ENCODE measurements at places on chromosomes 11 and 22. TPM values are rescaled to one million over a fixed set of nuclear protein-coding genes. Genes with fewer than 3 reads are reported as not detected.
A peak's percentile ranks its signal among the peaks of the same experiment; 100 is the strongest.

Gene TP53AIP1
- not detected for total RNA-seq

Gene WNT7B
- not detected for total RNA-seq

Gene KCNJ4
- not detected for total RNA-seq

Gene CCDC89
- 0.26 TPM for total RNA-seq

Gene CEND1
- total RNA-seq, result 0.21 TPM

Gene OR8I2
- not detected for total RNA-seq

Gene PTPRCAP
- 0.37 TPM for total RNA-seq

Gene BATF2
- not detected for total RNA-seq

DNA sequence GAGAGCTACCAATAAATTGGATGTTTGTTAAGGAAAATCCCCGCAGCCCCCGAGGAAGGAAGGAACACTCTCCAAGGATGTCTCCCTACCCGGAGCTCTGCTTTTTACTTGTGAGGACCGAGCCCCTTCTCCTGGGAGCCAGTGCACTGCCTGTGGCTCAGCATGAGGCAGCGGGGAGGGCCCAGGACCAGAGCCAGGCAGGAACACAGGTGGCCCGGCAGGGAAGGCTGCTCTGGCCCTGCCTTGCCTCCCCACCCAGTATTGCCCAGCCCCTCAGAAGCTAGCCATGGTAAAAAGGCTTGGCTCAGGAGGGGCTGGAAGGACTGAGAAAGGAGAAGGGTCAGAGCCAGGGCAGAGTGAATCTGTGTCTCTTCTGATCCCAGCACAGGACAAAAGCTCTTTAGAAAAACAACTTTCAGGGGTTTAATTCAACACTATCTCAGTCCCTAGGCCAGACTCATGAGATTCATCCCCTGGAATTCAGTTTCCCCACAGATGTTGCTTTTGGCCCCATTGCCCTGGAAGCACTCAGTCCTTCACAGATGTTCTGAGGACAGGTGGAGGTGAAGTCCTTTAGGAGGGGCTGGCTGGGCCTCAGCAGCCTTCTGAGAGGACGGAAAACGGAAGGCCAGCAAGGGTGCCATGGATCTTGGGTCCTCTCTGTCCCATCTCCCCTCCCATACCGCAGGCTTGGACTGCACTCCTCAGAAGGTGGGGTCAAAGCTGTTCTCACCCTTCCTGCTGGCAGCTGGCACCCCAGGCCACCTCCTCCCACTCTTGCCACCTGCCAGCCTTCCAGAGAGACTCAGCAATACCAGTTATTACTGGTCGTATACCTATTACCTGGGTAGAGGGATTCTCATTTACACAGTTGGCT, 318.9 kb downstream of the NTM start:
- DNase-seq, result no peak

DNA sequence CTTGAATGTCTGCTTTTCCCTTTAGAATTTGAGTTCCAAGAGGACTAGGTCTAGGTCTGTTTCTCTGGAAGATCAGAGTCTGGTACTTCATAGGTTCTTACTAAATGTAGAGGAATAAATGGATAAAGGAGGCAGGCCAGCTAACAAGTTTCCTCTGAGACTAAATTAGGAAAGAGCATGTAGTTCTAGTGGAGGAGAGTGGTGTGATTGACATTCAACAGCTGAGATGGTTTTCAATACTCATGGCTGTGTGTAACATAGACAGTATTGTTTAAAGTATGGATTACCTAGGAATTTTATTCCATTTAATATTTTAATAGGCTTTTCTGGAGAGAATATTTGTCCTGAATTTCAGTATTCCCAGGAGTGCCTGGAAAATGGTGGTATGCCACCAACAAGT, 364.7 kb downstream of the METTL15 start:
- no peak for DNase-seq

DNA sequence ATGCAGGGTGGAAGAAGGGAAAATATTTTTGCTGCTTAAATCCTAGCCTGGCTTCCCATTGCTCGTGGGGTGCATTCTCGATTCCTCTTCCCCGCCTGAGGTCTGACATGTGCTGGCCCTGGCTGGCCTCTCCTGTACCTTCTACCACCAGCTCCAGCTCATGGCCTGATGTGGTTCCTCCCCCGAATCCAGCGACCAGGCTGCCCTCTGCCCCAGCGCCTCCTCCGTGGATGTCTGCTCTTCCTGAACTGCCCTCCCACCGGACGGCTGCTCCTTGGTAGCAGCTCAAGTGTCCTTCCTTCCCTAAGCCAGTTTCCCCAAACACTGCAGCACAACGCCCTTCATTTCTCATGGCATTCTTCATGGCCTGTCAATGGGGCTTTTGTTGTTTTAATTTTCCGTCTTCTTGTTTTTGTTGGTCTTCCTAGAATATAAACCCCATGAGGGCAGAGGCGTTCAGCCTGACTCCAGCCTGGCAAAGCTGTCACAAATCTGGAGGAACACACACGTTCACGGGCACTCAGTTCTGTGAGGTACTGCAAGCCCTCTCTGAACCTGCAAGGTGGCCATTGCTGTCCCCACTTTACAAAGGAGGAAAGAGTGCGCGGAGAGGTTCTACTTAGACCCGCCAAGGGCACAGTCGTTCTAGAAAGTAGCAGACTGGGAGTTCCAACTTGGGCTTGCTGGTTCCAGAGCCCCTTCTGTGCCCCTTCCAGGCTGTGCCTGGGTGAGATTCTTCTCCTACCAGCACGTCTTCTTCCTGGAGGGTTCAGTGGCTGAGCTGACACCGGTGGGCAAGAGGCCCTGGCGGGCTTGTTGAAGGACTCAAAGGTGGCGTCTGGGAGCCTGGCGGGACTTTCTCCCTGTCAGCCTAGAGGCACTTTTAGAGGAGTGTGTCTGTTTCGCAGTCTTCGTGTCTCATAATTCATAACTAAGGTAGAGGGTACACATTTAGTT, 953 bp upstream of the LRP5 start:
- no peak for DNase-seq

GRCh38 chr11:40203606-40204005, 1255.8 kb downstream of the LRRC4C start:
- DNase-seq, result no peak

DNA sequence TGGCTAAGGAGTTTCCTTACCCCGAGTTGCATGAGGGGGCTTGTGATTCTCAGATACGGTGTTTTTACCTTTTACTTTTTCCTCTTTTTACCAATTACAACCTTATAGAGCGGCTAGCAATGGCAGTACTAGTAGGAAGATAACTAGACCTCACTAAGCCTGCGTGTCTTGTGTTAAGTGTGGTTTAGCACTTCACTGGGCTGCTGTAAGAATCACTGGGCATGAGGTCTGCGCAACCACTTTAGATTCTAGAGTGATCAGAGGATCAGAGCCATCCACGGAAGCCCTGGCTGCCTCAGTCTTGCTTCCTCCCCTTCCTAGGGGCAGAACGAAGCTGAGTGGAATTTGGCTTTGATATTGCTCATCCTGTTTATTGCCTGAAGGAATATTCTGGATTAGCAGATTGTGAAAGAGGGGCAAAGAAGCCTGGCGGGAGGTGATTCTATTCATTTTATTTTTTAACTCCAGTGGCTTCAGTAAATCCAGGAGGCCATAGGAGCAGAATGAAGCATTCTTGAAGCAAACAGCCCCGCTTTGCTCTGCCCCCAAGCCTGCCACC, 88.5 kb downstream of the GRAMD1B start:
- no peak for DNase-seq

DNA sequence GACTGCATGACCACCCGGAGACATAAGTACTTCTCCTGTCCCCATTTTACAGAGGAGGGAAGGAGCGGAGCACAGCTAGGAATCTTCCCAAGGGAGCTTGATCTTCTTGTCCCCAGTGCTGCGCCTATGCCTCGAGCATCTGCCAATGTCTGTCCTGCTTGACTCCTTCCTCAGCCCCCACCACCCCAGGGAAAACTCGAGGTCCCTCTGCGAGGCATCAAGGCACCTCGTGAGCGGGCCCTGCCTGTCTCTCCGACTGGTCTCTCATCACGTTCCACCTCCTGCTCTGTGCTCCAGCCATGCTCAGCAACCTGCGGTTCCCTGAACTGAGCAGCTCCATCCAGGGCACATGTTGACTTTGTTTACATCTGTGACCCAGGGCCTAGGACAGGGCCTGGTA, 2.5 kb downstream of the NCF4 start:
- DNase-seq, result no peak

- no peak for DNase-seq
Observed at GRCh38 chr11:80414181-80415165, 973.6 kb upstream of the TENM4 start.

- DNase-seq, result no peak
Observed at GRCh38 chr11:102458548-102458947, 6.0 kb upstream of the TMEM123 start.

DNA sequence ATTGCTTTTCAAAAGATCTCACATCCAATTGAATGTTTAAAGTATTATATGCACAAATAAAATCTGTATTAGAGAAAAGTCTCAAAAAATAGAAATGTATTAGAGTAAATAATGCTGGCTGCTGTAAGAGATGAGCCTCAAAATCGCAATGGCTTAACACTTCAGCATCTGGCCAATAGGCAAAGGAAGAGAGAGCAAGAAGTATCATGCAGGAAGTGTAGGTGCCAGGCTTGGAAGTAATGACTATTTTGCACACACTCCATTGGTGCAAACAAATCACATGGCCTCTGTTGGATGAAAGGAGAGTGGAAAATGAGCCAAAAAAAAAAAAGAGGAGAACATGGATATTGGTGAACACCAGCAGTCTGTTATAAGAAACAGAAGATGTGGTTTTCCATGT, 193.0 kb upstream of the E2F8 start:
- no peak for DNase-seq

- DNase-seq, result no peak
Observed at GRCh38 chr11:130388607-130389205, 39.7 kb downstream of the ADAMTS8 start.

GRCh38 chr11:109089144-109089543, 332.8 kb upstream of the C11orf87 start:
- DNase-seq, result no peak

GRCh38 chr11:28153586-28153985, 45.4 kb downstream of the METTL15 start:
- no peak for DNase-seq

DNA sequence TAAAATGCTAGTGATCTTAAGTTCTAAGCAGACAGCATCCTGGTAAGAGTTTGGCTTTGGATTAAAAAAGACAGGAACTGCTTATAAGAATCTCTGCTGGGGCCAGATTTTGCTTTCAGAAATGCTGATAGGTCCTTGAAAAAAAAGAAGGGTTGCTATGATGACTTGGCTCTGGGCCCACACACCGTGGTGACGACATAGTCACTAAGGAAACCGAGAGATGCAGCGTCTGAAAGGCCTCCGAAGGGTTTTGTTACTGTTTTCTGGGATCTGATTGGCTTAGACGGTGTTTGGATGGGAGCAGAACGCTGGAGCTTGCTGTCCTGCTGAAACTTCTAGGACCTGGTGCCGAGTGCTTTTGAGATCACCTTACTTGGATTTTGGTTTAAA, 8.4 kb downstream of the FAM118A start:
- DNase-seq, result peak; percentile 90

DNA sequence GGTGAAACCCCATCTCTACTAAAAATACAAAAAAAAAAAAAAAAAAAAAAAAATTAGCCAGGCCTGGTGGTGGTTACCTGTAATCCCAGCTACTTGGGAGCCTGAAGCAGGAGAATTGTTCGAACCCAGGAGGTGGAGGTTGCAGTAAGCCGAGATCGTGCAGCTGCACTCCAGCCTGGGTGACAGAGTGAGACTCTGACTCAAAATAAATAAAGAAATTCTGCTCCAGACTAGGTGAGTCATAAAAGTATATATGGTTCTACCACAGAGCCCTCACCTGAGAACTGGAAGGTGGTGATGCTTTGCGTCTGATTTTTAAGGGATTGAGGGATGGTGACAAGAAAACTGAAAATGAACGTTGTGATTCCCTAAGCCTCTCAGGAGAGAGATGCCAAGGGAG, 58.4 kb downstream of the NTM start:
- DNase-seq, result no peak

- no peak for DNase-seq
Observed at GRCh38 chr11:46856605-46857343, 10.7 kb upstream of the CKAP5 start.

DNA sequence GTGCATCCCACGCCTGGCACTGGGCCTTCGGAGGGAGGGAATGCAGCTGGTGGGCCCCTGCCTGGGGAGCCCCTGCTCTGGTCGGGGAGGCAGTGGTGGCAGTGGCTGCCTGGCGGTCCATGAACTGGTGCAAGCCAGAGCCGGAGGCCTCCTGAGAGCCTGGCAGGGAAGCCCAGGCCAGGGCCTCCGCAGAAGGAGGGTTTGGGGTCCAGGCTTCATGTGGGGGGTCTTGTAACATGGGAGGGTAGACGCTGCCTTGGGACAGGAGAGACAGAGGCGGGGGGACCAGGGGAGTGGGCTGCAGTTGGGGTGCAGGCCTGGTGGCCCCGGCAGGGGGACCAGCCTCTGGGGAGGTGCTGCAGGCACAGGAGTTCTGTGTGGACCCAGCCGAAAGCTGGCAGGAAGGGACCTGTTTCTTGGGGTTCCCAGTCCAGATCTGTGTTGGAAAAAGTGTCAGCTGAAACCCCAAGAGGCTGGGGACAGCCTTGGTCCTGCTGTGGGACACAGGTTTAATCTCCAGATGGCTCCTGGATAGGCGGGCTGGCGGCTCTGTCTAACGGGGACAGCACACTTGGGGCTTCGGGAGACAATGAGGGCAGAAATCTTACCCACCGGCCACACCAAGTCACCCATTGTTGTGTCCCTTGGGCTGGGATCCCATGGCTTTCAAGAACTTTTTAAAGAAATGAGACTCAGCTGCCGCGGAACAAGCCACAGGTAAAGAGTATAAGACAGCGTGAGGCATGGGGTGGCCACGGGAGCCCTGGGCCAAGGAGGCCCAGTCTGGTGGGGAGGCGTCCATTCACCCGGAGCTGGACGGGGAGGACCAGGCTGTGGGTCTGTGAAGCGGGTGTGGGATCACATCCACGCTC, 73.5 kb downstream of the KCNQ1 start:
- peak; percentile 35 for DNase-seq

- DNase-seq, result no peak
Observed at GRCh38 chr11:65489706-65490320, 9.0 kb upstream of the MALAT1 start.

DNA sequence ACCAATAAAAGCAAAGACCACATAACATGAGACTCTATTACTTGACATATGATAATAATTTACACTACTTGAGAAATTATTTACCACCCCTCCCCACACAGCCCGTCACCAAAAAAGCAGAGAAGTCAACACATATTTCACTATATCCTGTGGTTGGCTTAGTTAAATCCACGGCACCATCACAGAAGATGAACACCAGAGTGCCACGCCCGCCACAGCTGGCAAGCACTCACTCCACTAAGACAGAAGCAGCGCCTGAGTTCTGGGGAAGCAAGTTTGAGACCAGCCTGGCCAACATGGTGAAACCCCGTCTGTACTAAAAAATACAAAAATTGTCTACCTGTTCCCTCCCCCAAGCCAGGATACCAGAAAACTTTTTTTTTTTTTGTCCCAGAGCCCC, 53.1 kb downstream of the PACSIN2 start:
- no peak for DNase-seq

DNA sequence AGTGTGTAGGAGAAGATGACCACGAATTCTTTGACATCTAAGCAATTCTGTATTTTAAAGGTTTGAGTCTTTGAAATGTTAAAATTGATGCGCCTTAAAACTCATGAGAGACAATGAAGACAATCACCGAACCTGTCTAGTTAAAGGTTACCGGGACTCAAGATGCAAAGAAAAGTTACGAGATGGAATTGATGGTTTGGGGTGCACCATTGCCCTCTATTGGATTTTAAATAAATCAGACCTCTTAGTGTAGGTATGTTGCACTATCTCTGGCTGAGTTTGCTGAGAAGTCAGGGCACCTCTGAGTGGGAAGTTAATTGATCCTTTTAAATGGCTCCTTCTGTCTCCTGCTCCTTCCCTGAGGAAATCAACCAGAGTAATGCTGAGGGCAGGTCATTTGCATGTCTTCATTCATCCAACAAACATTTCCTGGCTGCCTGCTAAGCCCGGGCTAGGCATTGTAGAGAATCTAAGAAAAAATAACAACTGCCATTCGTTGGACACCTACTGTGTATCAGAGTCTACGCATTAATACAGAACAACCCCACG, 19.4 kb upstream of the TMA7B start:
- no peak for DNase-seq
